ENCODE measurements at places on chromosomes 16 and 17. TPM values are rescaled to one million over a fixed set of nuclear protein-coding genes. Genes with fewer than 3 reads are reported as not detected.

DNA sequence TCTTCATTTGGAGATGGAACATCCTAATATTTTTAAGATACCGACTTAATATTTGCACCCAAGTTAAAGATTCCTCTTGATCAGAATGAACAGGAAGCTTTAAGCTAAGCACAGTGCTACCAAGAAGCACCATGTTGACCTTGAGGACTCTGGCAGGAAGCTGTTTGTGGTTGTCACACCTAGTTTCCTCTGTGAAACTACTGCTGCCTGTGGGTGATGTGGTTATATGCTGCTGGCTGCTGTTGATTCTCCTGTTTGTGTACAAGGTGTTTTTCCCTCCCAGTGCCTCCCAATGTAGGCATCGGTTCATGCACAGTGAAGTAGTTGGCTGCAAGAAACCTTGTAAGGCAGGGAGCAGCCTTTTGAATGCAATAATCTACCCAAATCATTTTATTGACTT lies 23.4 kb downstream of the RBL2 start:
- no peaks in the 10 kb centered on the region for H3K27me3 ChIP-seq
- peak; percentile 87 for DNase-seq
- peak overlapping the region; percentile 80 for H3K27ac ChIP-seq
- H3K36me3 ChIP-seq = no peaks in the 10 kb centered on the region

GRCh38 chr16:14358697-14359305 lies 271.3 kb downstream of the PARN start:
- H3K27me3 ChIP-seq = no peaks in the 10 kb centered on the region
- no peak for DNase-seq
- no peaks in the 10 kb centered on the region for H3K4me1 ChIP-seq
- H3K36me3 ChIP-seq = no peaks in the 10 kb centered on the region

- no peak overlapping the region for H3K4me3 ChIP-seq
- H3K36me3 ChIP-seq = no peaks in the 10 kb centered on the region
- no peak overlapping the region for H3K27ac ChIP-seq
Observed at GRCh38 chr17:12637745-12638651, 27.7 kb upstream of the MYOCD start.

DNA sequence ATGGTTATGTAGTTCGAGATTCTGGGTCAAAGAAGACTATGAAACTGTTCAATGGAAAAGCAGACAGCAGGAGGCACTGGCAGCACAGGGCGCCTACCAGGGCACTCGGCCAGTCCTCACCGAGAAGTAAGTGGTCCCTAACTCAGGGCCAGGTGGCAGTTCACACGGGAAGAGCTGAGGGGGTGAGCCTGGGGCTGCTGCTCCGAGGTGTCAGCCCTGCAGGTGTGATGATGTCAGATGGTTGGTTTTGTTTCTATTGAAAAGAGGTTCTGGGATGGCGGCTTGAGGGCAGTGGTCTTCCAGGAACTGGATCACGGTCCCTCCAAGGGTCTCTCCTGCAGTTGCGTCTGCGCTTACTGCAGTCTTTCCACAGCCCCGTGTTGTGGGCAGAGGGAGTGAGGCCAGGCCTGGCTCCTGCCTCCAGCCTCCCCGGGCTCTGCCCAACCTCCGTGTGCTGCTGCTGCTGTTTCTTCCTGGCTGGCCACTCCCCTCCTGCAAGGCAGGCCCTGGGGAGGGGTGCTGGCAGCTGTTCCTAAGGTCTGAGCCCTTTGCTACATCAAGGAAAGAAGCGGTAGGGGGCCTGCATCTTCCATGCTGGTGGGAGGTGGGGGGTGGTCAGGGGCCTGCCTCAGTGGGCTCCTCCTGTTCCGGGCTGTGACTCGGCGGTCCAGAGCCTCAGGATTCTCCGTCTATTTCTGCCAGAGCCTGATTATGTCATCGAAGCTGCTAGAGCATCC lies 22.6 kb downstream of the RNF213 start:
- peaks cover 66% of the 10 kb centered on the region for H3K36me3 ChIP-seq
- H3K4me3 ChIP-seq = no peak overlapping the region
- peaks cover 13% of the 10 kb centered on the region for H3K4me1 ChIP-seq
- no peak overlapping the region for H3K27ac ChIP-seq
- no peak for DNase-seq
- no peaks in the 10 kb centered on the region for H3K27me3 ChIP-seq

The HS3ST3A1 gene
- not detected for total RNA-seq

- peaks cover 15% of the 10 kb centered on the region for H3K4me1 ChIP-seq
- peaks cover 54% of the 10 kb centered on the region for H3K27me3 ChIP-seq
- H3K27ac ChIP-seq = no peak overlapping the region
- H3K4me3 ChIP-seq = no peak overlapping the region
- DNase-seq = no peak
Observed at GRCh38 chr16:88560714-88561484, 9.3 kb upstream of the ZC3H18 start.

GRCh38 chr16:4846503-4846900 lies 586 bp downstream of the GLYR1 start:
- peaks cover 32% of the 10 kb centered on the region for H3K36me3 ChIP-seq
- peak overlapping the region; percentile 64 for H3K27ac ChIP-seq
- DNase-seq = no peak
- H3K4me1 ChIP-seq = peaks cover 26% of the 10 kb centered on the region
- no peaks in the 10 kb centered on the region for H3K27me3 ChIP-seq
- H3K4me3 ChIP-seq = peak overlapping the region; percentile 88

DNA sequence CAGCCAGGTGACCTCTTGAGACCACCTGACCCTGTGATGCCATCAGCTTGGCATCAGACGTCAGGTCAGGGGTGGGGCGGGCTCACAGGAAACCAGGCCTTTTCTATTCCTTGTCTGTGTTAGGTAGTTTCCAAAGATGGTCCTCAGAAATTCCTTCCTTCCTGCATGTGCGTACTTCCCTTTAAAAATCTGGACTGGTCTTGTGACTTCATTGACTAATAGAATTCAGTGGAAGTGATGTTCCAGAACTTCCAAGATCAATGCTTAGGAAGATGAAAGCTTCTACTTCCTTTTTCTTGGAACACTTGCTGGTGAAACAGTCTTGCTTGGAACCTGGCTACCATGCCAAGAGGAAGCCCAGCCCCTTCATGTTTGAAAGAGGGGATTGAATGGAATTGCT lies 10.0 kb upstream of the N4BP1 start:
- H3K36me3 ChIP-seq = no peaks in the 10 kb centered on the region
- H3K4me3 ChIP-seq = no peak overlapping the region
- no peak overlapping the region for H3K27ac ChIP-seq

DNA sequence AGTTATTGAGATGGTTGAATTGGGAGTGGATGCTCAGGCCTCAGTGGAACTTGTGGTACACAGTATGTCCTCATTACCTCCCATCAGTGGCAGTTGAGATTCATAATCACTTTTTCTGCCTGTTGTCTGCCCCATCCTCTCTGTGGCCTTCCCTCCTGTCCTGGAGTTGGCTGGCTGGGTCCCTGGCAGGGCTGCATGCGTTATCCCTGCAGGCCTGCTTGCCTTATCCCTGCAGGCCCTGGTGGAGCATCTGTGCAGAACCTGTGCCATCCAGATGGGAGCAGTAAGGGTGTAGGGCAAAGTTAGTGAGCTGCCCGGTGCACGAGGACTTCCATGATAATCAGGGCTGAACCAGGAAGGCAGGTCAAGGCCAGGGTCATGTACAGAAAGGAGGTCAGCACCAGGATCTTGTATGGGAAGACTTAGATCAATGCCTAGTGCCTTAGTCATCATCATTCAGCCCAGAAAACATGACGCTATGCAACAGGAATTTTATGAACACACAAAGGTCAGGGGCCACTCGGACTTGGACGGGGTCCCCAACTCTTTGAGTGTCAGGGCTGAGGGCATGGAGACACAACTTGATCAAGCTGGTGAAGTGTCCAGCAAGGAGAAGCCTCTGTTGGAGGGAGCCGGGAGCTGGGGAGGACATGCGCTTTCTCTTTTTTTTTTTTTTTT lies 47.2 kb downstream of the ABCC1 start:
- no peak overlapping the region for H3K27ac ChIP-seq
- no peak for DNase-seq
- no peaks in the 10 kb centered on the region for H3K36me3 ChIP-seq
- H3K4me3 ChIP-seq = no peak overlapping the region
- no peaks in the 10 kb centered on the region for H3K4me1 ChIP-seq
- no peaks in the 10 kb centered on the region for H3K27me3 ChIP-seq

The GGA3 gene
- total RNA-seq = 110 TPM

DNA sequence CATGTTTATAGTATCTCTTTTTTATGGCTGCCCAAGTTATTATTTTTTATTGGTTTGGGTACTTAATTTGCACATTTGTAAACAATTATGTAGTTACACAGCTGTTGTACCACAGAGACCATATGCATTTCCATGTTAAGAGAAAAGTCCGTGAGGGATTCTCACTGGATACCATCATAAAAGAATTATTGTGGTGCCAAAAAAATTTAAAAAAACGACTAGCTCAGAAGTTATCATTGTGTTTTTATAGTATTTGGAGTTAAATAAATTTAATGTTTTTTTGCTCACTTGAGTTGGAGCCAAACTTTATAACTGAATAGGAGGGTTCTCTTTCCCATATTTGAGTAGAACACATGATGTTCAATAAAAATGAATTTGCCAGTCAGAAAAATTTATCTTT lies 618.7 kb downstream of the WWOX start:
- no peaks in the 10 kb centered on the region for H3K4me1 ChIP-seq
- no peak for DNase-seq
- no peak overlapping the region for H3K4me3 ChIP-seq
- H3K27ac ChIP-seq = no peak overlapping the region

The SSH2 gene
- 81.1 TPM for total RNA-seq

The KCNJ2 gene
- total RNA-seq = not detected

DNA sequence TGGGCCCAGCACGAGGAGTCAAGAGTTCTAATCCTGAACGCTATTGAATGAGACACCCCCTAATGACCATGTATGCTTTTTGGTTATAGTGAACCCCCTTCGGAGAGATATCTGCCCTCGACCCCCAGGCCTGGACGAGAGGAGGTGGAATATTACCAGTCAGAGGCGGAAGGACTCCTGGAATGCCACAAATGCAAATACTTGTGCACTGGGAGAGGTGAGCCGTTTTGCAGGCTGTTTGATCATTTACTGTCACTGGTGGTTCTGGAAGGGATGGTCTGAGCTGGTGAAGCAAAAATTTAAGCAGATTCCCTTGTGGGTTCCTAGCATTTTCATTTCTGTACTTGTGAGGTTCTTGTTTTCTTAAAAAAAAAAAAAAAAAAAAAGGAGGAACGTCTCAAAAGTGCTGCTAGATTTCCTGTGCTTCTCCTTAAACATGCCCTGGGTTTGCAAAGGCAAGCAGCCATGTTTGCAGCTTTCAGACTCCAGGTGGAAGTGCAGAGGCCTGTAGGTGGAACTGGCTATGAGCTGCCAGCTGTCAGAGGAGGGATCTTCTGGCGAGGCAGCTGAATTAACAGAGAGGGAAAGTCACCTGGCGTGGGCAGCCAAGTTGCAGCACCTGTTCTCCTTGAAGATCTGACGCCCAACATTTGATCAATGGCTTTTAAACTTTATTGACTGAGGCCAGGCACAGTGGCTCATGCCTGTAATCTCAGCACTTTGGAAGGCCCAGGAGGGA lies 3.5 kb downstream of the MARVELD3 start:
- peaks cover 5% of the 10 kb centered on the region for H3K27me3 ChIP-seq
- DNase-seq = no peak
- H3K4me3 ChIP-seq = no peak overlapping the region
- no peaks in the 10 kb centered on the region for H3K36me3 ChIP-seq

GRCh38 chr16:84808826-84809225 lies 11.0 kb upstream of the CRISPLD2 start:
- peaks cover 18% of the 10 kb centered on the region for H3K27me3 ChIP-seq
- no peak for DNase-seq
- no peak overlapping the region for H3K27ac ChIP-seq
- no peak overlapping the region for H3K4me3 ChIP-seq
- H3K36me3 ChIP-seq = no peaks in the 10 kb centered on the region
- H3K4me1 ChIP-seq = no peaks in the 10 kb centered on the region

The GAST gene
- not detected for total RNA-seq

GRCh38 chr16:4859190-4859899 lies 12.1 kb downstream of the UBN1 start:
- H3K27me3 ChIP-seq = no peaks in the 10 kb centered on the region
- no peaks in the 10 kb centered on the region for H3K4me1 ChIP-seq

DNA sequence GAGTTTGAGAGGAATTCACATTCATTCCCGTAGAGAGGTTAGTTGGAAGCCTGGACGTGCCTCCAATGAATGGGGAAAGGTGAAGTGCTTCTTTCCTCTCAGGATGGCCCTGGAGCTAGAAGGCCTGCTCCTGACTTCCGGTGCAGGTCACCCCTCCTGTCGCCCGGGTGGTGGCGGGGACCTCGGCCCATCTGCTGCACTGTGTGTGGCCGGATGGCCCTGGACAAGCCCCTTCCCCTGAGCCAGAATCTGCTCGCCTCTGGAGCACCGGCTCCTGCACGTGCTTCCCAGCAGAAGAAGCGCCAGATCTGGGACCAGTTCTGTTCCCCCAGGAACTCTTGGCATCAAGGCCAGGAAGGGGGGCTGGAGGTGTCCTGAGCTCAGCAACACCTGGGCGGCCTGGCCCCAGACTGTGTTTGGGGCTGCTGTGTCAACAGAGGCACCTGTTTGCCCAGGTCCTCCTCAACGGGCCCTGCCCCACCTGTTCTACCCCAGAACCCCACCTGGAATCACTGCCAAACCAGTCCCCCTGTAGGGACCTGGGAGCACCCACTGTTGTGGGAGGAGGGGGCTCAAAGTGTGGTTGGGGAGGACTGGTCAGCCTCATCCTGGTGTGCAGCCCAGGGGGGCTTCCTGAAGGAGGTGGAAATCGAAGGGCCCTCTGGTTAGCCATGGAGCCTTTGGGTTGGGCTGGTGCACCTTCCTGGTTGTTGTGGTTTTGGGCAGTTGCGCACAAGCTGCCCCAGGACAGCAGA lies 5.1 kb upstream of the PERCC1 start:
- no peak overlapping the region for H3K4me3 ChIP-seq
- H3K36me3 ChIP-seq = no peaks in the 10 kb centered on the region
- no peaks in the 10 kb centered on the region for H3K4me1 ChIP-seq
- DNase-seq = no peak

The PHLPP2 gene
- total RNA-seq = 9.3 TPM

The CENPN gene
- total RNA-seq = 9.0 TPM

The VPS9D1 gene
- 17.0 TPM for total RNA-seq

GRCh38 chr16:55964923-55965475 lies 89.8 kb upstream of the CES5A start:
- peaks cover 3% of the 10 kb centered on the region for H3K27me3 ChIP-seq
- no peaks in the 10 kb centered on the region for H3K4me1 ChIP-seq
- DNase-seq = no peak
- no peak overlapping the region for H3K27ac ChIP-seq

The CD7 gene
- total RNA-seq = 125 TPM

DNA sequence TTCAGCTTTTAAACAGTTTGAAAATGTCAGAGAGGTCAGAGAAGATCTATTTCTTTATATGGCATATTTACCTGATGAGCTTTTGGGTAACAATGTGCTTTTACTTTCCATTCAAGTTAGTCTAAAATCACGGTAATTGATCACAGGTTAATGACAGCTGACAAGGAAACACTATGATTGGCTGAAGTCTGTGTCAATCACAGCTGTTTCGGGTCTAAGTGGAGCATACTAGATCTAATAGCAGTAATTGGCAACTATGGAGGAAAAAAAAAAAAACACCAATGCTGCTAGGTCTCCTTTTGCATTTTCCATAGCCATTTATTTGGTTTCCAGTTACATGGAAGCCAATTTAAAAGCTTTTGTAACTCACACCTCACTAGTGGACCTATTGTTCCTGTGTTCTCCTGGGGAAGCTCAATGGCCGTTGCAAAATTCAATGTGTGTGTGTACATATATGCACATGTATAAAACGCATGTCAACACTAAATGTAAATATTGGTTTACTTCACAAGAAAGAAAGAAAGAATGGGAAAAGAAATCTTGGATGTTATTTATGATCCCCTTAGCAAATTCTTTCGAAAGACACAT lies 568.3 kb upstream of the ZFHX3 start:
- H3K4me1 ChIP-seq = no peaks in the 10 kb centered on the region
- H3K27me3 ChIP-seq = no peaks in the 10 kb centered on the region
- no peaks in the 10 kb centered on the region for H3K36me3 ChIP-seq

The CHST5 gene
- not detected for total RNA-seq
